ENCODE measurements at places on chromosomes 3 and 15. TPM values are rescaled to one million over a fixed set of nuclear protein-coding genes. Genes with fewer than 3 reads are reported as not detected.

The CRABP1 gene
- not detected for total RNA-seq

The ISG20 gene
- total RNA-seq: 4.8 TPM

The ZNF660 gene
- 0.34 TPM for total RNA-seq

The ACAD11 gene
- total RNA-seq: 33.2 TPM

The KCNMB3 gene
- 0.34 TPM for total RNA-seq

The AHSG gene
- not detected for total RNA-seq

The CYP8B1 gene
- not detected for total RNA-seq

The SLC22A14 gene
- 0.57 TPM for total RNA-seq
